ENCODE measurements at places on chromosomes 16 and 17.

- peak; percentile 76 for DNase-seq
Observed at GRCh38 chr16:10878644-10879501, 1.9 kb downstream of the CIITA start.

GRCh38 chr17:77180503-77181357 lies 40.0 kb downstream of the SEC14L1 start:
- no peak for DNase-seq

- DNase-seq = no peak
Observed at GRCh38 chr16:4814046-4814445, 11.6 kb upstream of the ROGDI start.

GRCh38 chr16:88911136-88911945 lies 44.9 kb upstream of the PABPN1L start:
- no peak for DNase-seq

DNA sequence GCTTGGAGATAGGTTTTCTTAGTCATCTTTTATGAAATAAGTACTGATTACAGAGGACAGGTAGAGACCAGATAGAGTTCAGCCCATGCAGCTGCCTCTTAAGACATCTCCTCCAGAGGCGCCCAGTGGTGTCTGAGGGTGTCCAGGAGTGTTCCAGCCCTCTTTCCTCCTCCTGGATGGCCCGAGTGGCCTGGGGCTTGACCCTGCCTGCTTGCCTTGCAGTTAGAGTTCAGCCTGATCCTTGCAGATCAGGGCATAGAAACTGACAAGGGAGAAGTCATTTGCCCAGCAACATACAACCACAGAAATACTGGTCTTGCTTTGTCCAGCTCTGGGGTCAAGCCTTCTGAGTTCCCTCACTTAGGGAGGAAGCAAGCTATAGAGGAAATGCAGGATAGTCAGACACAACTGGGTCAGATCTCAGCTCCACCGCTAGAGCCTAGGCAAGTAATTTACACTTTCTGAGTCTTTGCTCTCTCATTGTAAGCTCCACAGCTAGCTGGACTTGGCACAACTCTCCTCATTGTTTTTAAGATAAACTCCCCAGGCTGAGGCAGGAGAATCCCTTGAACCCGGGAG lies 3.6 kb upstream of the CCL1 start:
- no peak for DNase-seq

DNA sequence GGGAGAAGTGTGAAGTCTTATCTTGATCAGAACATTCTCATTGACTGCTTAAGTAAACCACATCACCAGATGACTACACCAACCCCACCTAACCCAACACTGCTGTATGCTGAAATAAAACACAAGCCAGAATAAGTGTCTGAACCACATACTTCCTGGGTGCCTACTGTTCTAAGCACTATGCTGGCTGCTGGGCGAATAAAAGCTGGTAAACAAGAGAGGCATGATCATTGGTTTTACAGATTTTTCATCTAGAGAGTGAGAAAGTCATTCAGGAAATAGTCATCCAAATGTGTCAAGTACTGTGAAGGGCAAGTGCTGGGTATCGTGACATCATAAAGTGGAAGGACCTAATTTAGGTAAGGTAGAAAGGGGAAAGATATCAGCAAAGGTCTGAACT lies 199.0 kb upstream of the SOX9 start:
- DNase-seq = no peak

GRCh38 chr17:42198897-42199296 lies 4.6 kb upstream of the GHDC start:
- no peak for DNase-seq

GRCh38 chr16:30958175-30959079 lies 873 bp downstream of the SETD1A start:
- DNase-seq = no peak

DNA sequence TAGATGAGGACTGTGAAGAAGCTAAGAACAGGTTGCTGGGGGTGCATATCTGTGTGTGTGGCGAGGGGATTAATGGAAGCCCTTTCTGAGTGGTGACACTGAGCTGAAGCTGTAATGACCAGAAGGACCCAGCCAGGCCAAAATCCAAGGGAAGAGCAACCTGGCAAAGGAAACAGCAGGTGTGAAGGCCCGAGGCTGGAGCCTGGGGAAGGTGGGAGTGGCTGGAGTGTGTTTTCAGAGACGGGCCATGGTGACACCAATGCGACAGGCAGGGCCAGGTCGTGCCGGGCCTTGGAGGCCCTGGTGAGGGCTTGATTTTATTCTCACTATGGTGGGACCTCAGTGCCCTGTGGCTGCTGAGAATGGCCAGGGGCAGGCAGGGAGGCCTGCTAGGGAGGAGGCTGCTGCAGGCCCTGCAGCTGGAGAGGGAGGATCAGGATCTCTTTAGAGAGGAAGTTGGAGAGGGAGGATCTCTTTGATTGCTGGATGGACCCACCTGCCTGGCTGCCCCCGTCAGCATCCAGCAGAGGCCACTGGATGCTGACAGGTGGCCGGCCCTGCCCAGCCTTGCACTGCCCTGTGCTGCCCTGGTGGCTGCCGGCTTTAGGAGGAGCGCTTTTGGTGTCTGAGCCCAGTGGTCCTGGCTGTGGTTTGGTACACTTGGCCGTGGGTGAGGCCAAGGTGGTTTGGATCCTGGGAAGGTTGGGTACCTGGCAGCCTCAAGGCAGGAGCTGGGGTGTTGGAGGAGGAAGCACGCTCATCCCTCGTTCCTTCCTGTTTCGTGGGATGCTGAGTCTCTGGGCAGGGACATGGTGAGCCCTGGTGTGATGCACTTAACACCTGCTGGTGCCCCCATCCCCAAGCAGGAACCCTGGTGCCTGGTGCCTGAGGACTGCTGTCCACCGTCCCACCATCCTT lies 188.3 kb downstream of the SEC14L1 start:
- no peak for DNase-seq

DNA sequence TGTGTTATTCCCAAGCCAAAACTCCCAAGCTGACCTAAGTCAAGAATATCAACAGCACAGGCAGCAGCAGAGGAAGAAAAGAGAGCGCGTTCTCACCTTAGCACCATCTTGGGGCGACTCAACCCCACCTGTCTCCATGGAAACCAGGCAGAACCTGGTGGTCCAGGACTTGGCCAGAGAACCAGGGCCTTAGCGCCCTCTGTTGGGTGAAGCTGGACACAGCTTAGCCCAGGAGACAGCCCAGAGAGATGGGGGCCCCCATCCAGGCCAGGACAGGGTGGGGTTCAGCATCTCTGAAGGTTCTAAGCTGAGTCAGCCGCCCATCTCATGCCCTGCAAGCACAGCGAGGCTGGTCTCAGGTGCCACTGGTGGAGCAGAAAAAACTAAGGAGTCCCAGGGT lies 60.1 kb upstream of the TMEM132E start:
- DNase-seq = no peak

DNA sequence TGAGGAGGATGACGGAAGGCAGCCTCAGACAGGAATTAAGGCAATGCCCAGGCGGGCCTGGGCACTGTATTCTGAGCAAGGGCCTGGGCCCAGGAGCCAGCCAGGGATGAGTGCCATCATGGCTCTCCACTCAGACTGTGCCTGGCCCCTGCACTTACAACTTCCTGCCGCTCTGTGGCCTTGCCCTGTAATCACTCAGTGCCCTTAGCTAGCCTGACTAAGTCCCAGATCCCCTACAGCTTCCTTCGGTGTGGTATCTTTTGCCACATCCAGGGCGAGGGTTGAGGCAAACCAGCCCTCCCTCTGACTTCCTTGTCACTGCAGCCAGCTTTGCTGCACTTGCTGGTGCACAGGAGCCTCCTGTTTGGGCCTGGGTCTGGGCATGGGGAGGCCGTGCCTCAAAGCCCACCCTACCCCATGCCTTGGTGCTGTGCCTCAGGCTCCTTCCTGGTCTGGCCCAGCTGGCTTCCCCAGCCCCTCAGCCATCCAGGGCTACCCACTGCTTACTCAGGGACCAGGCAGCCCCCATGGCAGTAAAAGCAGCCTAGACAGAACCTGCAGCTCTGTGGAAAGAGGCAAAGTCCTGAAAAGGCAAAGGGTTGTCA lies 9.3 kb downstream of the SLC46A1 start:
- no peak for DNase-seq

DNA sequence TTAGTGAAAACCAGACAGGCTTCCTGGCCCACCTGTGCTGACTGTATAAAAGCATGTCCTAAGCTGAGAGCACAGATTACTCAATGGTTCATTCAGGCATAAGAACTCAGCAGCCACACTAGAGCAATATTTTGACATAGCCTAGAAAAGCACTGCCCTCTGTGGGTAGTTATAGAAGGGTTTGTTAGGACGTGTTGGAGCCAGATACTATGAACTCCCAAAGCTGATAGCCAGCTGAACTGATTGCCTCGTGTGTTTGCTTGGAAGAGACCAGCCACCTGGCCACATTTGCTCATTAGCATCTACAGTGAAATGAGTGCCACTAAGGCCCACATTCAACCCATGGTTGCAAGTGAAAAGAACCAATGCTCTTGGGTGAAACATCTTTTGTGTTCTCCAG lies 30.8 kb upstream of the ABCA5 start:
- no peak for DNase-seq

DNA sequence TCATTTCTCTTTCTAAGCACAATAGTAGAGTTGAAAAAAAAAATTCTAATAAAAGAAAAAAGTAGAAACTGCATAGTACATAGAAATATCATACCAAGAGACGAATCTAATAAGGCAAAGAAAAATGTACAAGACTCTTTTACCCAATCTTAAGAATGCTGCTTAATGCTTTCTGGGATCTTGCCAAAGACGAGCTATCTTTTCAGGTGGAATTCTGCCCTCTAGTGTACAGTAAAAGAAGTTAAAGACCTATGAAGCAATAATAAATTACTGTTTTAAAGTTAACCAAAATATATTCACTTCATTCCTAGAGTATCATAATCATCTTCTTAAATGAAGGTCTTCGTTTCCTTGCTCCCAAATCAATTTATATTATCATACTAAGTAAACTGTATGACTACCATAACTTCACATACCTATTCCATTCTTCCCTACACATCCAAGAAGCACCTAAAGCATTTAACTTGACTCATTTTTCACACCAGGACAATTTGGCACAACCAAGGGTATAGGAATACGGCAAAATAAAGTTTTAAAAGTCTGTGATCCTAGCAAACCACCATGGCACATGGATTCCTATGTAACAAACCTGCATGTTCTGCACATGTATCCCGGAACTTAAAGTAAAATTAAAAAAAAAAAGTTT lies 47.7 kb downstream of the CFDP1 start:
- no peak for DNase-seq
